Myocyte (in vitro differentiated cells): ENCODE measurements at places on chromosomes 1 and 21. TPM values are rescaled to one million over a fixed set of nuclear protein-coding genes. Genes with fewer than 3 reads are reported as not detected.

The OR13G1 gene
- not detected in 2 replicates for total RNA-seq

DNA sequence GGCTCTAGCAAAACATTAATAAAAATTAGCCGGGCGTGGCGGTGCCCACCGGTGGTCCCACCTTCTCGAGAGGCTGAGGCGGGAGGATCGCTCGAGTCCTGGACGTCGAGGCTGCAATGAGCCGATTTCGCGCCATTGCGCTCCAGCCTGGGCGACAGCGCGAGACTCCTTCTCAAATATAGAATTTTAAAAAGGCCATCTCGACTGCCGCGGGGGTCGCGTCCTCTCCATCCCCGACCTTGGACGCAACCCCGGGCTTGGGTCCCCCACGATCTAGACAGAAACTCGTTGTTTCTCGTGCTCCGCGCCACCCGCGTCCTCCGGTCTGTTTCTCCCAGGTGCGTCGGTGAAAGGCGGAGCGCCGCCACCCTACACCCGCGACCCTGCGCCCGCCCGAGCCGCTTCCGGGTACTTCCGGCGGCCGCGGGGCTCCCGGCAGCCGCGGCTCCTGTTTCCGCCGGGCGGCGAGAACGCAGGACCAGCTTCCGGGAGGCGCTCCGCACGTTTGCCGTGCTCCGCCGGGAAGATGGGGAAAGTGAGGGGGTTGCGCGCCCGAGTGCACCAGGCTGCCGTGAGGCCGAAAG, at the start of gene SLX9:
Gene SLX9 (plus strand): TSS at position 498 of the 584 bp plus-strand sequence. CDS start 29 bp downstream, at position 527.
- peak; percentile 78 for DNase-seq

The HSD11B1 gene
- 1.2 and 2.0 TPM in 2 replicates for total RNA-seq

DNA sequence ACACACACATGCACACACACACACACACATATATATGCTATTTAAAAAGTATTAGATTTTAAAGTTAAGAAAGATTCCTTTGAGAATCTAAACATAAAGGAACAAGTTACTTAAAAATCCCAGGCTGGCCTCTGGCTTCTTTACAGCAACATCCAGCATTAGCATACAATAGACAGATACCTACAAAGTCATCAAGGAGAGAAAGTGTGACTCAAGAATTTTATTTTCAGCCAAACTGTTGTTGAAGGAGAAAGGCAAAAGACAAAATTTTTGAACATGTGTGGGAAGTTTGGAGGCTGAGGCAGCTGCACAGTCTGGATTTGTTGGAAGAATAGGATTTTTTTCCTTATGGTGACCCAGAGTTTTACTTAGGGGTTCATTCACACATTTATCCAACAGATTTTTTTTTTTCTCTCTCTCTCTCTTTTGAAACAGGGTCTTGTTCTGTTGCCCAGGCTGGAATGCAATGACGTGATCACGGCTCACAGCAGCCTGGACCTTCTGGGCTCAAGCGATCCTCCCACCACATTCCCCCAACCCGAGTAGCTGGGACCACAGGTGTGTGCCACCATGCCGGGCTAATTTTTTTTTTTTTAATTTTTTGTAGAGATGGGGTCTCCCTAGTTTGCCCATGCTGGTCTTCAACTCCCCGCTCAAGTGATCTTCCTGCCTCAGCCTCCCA, 24.0 kb upstream of the SPOCD1 start:
- no peak for DNase-seq

DNA sequence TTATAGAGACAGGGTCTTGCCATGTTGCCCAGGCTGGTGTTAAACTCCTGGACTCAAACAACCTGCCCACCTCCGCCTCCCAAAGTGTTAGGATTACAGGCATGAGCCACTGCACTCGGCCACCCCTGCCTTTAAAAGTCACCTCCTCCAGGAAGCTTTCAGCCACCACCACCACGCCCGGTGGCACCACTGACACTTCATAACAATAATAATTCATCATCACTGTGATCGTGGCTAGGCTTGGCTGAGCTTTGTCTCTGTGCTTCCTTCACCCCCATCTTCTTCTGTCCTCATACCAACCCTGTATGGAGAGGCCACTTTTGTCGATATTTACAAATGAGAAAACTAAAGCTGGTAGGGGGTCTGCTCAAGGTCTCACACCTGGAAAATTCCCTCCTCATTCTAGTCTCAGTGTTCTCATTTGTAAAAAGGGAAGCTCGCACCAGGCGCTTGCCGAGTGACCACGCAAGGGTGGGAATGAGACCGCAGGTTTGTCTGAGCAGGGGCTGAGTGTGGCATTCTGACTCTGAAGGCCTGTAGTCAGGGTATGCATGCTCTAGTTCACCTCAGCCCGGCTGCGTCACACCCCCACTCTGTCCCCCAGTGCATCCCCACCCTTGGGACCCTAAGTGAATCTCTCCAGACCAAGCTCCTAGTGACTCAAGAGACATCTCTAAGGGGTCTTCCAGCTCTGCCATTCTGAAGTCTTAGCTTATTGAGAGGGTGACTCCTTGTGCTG, 12.9 kb upstream of the EPHA2 start:
- DNase-seq, result no peak

DNA sequence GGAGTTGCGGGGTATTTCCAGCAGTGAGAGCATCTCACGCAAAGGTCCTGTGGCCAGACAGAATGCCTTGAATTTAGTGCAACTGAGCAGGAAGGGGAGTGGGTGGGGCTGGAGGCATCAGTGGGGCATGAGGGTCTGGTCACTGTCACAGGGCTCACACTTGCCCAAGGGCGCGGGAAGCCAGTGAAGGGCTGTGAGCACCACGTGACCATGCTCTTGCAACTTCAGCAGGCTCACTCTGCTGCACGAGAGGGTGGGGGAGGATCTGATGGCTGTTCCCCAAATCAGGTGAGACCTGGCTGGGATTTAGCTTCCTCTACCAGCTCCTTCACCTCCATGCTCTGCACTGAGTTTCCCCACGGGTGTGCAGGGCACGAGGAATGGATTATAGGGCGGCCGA, 64.2 kb downstream of the PGBD5 start:
- no peak for DNase-seq

DNA sequence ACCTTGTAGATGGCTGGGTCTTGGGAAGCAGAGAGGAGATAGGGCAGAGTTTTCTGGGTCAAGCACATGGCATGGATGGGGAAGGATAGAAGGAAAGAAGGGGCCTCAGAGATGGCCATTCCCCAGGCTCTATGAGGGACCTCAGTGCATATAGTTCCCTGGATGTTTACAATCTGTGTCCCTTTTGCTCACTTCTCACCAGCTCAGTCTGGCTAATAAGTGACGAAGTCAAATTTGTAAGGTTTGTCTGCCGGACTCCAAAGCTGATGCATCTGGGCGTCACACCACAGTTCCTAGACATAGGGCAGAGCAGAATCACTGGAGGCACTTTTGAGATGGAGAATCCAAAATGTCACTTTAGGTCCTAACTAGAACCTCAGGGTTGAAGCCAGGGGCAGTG, 416.4 kb upstream of the PROX1 start:
- DNase-seq, result no peak

- no peak for DNase-seq
Observed at GRCh38 chr1:236122176-236122575, 20.2 kb upstream of the GPR137B start.

The TMOD4 gene
- 0.35 and 0.47 TPM in 2 replicates for total RNA-seq

DNA sequence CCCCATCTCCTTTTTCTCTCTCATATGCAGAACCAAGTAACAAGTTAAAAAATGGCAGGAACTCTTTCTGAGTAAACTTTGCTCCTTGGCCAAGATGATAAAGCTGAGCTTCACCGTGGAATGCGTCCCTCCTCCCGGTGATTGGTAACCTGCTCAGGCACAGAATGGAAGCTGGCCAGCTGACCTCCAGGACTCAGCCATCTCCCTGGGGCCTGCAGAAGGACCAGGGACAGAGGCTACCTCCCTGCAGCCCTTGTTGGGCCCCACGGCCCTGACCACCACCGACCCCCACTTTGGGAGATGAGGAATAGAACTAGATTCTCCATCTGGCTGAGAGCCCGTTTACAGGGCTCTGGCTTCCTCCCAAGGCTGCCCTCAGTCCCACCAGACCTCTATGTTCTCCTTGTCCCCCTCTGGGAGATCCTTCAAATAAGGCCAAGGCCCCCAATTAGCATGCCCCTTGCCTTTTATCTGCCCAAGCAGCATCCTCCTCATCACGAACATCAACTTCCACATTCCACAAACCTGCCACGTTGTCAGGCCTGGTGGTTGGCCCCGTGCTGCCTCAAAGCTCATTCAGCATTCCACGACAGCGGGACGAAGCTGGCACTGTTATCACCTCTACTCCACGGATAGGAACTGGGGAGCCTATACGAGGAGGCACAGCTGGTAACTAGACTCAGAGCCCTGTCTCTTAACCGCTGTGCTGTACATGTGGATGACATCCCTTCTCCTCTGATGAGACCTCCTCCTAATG, 74.2 kb downstream of the CD34 start:
- no peak for DNase-seq

The HHIPL2 gene
- total RNA-seq, result not detected in 2 replicates

GRCh38 chr1:158103861-158104522, 76.7 kb upstream of the CD1D start:
- no peak for DNase-seq
